ENCODE measurements at places on chromosomes 11 and 22.

GRCh38 chr11:69923196-69923595, 104.0 kb upstream of the FGF3 start:
- DNase-seq = no peak

DNA sequence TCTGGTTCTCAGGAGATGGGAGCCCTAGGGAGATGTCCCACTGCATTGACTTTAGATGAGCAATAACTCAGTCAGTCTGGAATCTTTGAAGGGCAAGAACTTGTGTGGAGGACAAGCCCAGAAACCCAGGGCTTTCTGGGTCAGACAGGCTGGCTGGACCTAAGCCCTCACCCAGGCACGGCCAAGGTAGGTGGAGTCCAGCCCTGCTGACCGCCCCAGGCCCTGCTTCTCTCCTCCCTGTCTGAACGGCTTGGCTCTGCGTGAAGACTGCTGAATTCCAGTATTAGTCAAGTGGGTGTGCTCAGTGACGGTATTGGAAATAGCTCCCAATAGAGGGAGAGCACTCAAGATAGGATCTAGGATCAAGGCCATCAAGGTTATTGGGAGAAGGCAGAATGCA, 6.1 kb downstream of the CXCR5 start:
- no peak for DNase-seq

- no peak for DNase-seq
Observed at GRCh38 chr11:103920933-103921332, 115.5 kb upstream of the DDI1 start.

DNA sequence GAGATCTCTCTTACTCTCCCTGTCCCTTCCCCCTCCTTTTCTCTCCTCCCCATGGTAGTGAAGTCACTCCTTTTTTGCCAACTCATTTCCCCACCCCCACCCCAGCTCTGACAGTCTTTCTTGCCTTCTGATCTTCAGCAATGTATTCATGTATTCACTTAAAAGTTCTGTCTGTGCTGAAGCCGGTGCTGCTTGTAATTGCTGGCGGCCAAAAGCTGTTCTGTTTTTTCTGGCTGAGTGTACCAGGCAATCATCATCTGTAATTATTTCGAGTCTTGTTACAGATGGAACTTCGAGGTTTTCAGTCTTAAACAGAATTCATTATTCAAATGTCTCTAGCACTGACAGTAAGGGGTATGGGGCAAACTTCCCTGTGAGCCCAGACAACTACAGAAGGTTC, 99.5 kb downstream of the SPATA19 start:
- no peak for DNase-seq

DNA sequence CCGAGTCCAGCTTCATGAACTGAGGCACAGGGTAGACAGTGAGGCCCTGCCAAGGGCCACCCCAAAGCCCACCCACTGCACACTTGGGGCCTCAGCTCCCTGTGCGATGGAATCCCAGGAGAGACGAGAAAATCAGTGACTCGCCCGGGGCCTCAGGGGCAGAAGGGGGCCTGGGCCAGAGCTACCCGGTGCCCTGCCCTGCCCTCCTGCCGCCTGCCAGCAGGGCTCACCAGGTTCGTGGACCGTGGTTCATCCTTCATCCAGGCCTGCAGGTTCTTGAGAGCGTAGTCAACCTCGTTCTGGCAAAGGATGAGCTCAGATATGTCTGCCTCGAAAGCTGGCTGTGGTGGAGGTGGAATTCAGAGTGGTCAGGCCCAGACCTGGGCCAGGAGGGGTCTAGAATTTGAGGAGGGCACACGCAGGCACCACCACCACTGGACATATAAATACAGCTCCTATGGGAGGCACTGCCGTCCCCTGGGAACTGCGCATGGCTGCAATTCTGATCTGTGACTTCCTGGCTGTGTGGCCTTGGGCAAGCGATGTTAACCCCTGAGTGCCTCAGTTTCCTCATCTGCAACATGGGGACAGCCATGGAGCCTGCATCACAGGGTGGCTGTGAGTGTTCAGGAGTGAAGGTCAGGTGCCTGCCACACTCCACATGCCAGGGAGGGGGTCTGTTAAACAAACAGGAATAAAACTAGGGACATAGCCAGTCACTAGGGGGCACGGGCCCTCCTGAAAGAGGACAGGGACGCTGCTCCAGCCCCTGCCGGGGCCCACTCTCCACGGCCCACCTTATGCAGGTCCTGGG, 7.5 kb downstream of the ALDH3B2 start:
- DNase-seq = no peak

GRCh38 chr11:2535673-2536439, 91.0 kb downstream of the KCNQ1 start:
- DNase-seq = no peak

DNA sequence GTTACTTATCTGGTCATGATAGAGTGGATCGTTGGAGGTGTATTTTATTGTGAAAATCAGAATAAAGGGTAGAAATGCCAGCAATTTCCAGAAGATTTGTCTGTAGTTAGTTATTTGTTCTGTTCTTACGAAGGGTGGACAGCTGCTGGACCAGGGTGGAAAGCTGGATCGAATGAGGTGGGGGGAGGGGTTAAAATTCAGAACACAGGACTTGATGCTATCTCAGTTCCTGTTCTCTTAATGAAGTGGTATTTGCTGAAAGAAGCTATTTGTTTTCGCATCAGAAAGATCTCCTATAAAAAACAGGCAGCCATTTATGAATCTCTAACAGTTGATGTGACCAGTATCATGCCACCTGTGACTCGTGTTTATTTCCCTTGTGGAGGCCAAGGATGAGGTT, 556.2 kb downstream of the OPCML start:
- DNase-seq = no peak

DNA sequence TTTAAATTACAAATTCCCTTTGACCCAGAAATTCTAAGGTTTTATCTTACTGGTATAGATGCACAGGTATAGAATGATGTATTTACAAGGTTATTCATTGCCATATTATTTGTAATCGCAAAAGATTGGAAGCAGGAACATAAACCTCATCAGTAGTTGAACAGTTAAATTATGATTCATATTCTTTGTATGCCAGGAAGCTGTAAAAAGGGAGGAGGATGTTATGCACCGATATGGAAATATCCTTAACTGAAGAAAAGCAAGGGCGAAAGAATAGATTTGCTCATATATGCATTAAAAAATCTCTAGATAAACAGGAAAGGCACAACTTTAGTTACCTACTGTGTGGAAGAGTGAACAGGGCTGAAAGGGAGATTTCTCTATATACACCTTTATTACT, 36.7 kb downstream of the PPFIA1 start:
- DNase-seq = no peak

DNA sequence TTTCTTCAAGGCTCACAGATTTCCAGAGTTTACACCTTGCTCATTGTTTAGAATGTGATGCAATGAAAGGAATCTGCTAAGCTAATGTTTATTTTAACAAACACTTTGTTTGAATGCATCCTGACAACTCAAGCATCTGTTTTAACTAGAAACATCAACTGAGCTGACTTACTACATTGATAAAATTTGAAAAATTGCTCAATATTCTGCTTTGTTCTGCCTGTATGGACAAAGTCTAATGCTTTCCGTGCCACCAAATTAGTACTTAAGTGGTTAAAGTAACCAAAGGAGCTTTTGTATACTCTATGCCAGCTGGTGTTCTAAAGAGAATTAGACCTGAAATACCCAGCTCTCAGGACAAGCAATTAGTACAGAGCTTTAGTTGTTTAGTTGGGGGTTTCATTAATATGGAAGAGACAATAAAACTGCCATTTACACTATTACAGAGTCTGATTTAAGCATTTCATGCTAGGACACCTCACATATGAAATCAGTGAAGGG, 105.2 kb downstream of the MAML2 start:
- DNase-seq = no peak

GRCh38 chr11:116513894-116514293, 258.9 kb downstream of the BUD13 start:
- no peak for DNase-seq

- DNase-seq = no peak
Observed at GRCh38 chr11:120651836-120652235, 140.3 kb downstream of the GRIK4 start.

- DNase-seq = no peak
Observed at GRCh38 chr22:39655004-39655579, 84.5 kb downstream of the CACNA1I start.

DNA sequence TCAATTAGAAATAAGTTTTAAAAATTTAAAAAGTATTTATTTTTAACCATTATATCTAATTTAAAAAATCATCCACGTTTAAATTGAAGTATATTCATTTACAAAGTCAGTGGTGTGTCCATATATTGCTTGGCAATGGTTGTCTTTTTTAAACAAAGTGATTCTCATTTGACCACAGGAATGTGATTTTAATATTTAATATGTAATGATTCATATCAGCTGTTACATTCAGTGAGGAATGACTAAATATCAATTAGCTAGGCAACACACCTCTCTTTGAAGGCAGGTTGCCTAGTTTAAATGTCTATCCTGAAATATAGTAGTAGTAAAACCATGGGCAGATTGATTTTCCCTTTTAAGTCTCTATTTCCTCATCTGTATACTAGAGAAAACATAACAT, 392.2 kb upstream of the CCDC179 start:
- DNase-seq = no peak

- DNase-seq = peak; percentile 59
Observed at GRCh38 chr11:128290106-128290840, 297.1 kb downstream of the ETS1 start.

GRCh38 chr11:117315285-117316196, 515 bp downstream of the BACE1 start:
- DNase-seq = peak; percentile 43

- DNase-seq = no peak
Observed at GRCh38 chr11:88597387-88597786, 259.9 kb upstream of the CTSC start.

DNA sequence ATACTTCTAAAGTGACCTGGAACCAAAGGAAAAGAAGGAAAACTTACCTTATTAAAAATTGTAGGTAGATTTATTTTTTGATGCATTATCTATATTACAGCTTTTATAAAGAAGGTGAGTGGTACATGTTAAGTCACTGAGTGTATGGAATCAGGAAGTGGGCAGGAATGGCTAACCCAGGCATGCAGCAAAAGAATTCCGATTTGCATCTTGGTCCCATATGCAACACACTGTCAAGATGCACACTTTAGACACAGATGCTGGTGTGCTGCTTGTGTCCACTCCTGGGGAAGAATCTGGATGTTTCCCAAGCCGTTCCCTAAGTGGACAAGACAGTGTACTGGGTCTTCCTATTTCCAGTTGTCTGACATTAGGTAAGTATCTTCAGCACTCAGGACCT, 99.9 kb upstream of the SORL1-AS1 start:
- DNase-seq = no peak

DNA sequence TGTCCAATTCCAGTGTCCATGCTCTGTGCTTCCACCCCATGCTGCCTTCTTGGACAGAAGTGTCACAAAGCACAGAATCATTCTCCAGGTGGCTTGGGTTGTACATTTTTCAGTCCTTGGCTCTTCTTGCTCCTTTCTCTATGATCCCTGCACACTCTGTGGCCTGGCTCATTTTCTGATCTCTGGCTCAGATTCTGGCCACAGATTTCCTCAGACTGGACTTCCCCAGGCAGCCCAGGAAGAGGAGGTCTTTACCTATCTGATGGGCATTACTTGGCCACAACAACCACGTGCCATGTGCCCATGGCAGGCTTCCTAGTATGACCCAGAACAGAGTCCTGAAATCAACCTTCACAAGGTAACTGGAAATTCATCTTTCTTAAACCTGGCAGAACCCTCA, 27.2 kb downstream of the SYTL2 start:
- DNase-seq = no peak

DNA sequence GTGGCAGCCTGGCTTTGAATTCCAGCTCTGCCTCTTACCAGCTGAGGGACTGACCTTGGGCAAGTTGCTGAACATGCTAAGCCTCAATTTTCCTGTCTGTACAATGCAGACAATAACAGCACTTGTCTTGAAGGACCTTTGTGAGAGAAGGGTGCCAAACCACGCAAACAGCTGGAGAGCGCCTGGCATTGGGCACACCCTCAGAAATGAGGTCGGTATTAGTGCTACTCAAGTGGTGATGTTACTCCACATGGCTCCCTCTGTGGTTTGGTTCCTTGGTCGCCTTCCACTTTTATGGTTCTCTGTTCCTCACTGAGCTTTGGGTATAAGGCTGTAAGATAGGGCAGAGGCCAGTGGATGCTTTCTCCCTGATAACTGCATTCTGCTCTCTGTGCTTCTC, 8.2 kb downstream of the UBASH3B start:
- no peak for DNase-seq

DNA sequence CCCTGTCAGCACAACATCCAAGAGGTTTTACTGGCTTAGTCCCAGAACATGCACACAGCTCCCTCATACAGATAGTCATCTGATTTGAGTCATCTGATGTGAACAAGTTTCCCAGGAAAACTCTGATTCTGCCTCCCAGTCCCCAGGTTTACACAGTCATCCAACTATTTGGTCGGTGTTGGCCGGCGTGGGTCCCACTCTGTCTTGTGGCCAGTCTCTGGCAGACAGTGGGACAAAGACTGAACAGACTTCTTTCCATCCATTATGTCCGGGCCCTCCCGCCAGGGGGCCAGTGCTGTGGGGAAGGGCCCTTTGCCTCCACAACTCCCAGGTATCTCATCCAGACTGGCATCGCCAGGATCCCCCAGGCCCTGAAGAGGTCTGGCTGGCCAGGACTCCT, 60.0 kb downstream of the BTG4 start:
- DNase-seq = no peak

DNA sequence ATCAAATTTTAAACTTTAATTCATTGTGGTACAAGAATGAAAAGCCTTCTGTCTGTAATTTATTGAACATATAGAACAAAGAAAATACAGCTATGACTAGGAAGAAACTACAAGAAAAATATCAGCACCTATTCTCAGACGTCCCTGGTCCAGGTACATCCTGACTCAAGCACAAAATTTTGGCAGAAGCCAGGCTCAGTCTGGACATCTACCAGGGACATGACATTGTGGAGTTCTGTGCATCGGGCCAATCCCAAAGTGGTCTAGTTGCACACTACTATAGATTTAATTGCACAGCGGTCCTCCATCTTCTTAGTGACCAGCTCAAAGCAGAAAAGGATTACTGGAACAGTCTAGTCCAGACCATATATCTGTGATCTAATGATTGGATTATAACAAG, 15.7 kb upstream of the CD59 start:
- DNase-seq = no peak

DNA sequence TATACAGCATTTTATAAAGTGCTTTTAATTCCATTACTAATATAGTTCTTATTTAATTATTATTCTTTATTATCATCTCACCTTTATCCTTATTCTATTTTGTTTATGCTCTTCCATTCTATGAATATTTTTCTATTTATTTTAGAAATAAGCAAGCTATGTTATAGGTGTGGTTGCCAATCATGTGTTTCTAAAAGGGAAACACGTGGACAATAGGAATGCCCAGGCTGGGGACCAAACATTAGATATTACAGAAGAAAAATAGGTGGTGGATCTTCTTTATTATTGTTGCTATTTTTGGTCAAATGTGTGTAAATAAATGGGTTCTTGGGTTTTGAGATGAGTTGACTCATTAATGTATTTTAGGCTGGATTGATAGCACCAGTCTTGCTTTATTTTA, 438.3 kb downstream of the RAB38 start:
- DNase-seq = no peak
